ENCODE measurements at places on chromosomes 3 and 15. TPM values are rescaled to one million over a fixed set of nuclear protein-coding genes. Genes with fewer than 3 reads are reported as not detected.
A peak's percentile ranks its signal among the peaks of the same experiment; 100 is the strongest.

Gene ARPIN
- total RNA-seq = 10.7 TPM

Gene GAP43
- total RNA-seq = not detected

Gene SPATA12
- 0.25 TPM for total RNA-seq

Gene CHL1
- not detected for total RNA-seq

Gene TNFSF10
- 84.3 TPM for total RNA-seq

Gene MRAS
- total RNA-seq = 11.4 TPM

Gene VIPR1
- total RNA-seq = 0.38 TPM

Gene SCG5
- total RNA-seq = 0.39 TPM

Gene PPP1R14D
- total RNA-seq = not detected

Gene LDHAL6B
- not detected for total RNA-seq

Gene PTH1R
- total RNA-seq = under 0.01 TPM

Gene RBP2
- total RNA-seq = not detected

Gene GNAT1
- total RNA-seq = under 0.01 TPM

- DNase-seq = no peak
Measured at GRCh38 chr15:40055576-40056293, 16.8 kb upstream of the SRP14 start.

DNA sequence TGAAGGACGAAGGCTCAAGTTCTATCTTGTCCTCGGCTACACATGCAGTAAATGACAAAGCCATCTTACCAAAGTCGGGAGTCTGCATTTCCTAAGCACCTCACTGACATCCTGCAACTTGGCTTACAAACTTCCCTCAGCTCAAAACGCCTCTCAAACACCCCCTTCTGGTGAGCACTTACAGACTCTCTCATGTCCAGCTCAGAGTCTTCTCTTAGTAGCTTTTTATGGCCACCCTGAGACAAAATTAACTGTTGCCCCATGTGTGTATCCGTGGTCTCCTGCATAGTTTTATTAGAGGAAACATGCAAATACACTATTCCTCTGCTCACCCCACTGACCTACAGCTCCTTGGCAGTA, 819.7 kb downstream of the FHIT start:
- no peak for DNase-seq

GRCh38 chr3:36942638-36943248, 2.1 kb downstream of the TRANK1 start:
- DNase-seq = no peak

DNA sequence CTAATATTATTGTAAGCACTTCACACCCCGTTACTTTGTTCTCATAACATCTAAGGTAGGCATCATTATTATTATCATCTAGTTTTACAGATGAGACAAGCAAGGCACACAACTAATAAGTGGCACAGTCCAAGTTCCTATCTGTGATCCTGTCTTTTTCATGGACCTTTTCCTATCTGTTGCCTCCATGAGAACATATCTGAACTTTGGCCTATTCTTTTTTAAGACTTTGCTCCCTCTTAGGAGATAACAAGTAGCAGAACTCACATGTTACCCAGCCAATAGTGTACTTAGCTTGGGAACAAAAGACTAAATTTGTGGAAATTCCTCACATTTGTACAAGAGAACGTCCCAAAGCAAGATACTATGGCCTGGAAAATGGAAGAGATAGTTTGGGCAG, 172.4 kb downstream of the TIGIT start:
- no peak for DNase-seq

GRCh38 chr15:67446449-67446848, 74.5 kb upstream of the C15orf61 start:
- DNase-seq = no peak

DNA sequence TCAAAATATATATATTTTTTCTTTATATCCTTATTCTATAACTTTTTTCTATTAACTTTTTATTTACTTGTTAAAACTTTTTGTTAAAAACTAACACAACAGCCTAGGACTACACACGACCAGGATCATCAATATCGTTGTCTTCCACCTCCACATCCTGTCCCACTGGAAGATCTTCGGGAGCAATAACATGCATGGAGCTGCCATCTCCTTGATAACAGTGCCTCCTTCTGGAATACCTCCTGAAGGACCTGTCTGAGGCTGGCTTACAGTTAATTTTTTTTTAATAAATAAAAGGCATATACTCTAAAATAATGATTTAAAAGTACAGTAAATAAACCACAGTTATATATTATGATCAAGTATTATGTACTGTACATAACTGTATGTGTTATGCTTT, 58.9 kb downstream of the SFMBT1 start:
- DNase-seq = peak; percentile 3

GRCh38 chr3:23806534-23807423, 1.0 kb downstream of the UBE2E1 start:
- peak; percentile 30 for DNase-seq

DNA sequence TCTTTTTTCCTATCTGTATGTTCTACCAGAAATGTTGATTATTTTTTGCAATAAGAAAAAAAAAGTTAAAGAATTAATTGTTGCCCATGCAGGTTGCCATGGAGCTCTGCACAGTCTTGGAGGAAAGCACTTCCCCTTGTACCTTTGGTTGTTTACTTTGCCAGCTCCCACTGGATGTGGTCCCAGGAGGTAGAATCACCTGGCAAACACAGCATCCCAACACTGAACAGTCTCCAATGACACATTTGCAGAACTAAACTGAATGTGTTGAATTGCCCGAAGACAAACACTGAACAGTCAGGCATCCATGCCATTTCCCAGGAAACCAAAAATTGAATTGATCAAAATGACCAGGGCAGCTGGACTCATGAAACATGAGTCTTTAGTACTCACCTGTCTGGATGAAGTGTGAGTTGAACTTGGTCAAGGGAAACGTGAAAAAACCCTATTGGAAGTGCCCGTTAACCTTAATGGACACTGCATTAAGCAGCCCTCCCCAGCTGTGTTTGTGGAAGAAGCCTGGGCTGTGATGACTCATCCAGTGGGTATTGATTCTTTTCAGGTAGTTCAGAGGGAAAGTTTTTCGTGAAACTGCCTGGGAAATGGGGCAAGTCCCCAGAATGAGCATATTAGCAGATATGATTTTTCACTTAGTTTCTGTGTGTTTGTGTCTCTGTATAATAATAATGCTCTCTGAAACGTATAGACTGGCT, 284.7 kb upstream of the STT3B start:
- DNase-seq = no peak

- DNase-seq = peak; percentile 35
Measured at GRCh38 chr15:40981186-40981585, 27.9 kb downstream of the CHAC1 start.

GRCh38 chr3:10383850-10384248, 62.9 kb upstream of the SEC13 start:
- DNase-seq = no peak

DNA sequence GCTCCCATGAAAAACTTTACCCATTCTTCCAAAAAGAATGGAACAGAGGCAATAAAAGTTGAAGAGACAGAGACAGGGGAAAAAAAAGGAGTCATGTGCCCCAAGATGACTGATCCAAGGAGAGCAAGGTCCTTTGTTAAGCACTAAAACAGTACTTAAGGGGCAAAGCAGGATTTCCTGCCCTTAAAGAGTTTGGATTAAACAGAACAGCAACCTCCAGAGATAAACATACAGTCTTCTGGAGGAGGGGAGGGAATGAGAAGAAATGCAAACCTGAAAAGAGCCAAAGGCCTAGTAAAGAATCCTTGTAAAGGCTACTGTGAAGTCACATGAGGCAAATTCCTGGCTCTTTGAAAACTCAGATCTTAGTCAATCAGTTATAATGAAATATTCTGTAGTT, 38.2 kb downstream of the SHQ1 start:
- DNase-seq = peak; percentile 65

- DNase-seq = no peak
Measured at GRCh38 chr3:55162031-55162795, 234.4 kb upstream of the LRTM1 start.

GRCh38 chr3:146223401-146224373, 27.2 kb downstream of the PLSCR4 start:
- peak; percentile 80 for DNase-seq

- peak; percentile 62 for DNase-seq
Measured at GRCh38 chr3:128575777-128576176, 74.8 kb downstream of the RPN1 start.

DNA sequence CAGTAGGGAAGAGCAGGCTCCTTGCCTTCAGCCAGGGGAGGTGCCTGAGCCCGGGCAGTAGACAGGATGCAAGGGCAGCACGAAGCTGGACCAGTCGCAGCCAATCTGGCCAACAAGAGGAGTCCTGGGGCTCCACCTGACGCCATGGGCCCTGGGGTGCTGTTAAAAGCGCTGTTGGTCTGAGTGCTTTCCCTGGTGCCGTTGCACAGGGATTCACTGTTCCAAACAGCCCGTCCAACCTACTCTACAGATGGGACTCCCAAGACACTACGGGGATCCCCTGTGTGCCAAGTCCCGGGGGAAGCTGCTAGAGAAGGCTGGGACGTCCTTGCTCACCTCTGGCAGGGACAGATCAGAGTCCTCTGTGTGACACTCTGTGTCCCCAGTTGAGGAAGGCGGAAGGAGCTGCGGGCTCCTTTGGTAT, 632 bp downstream of the CTSH start:
- no peak for DNase-seq

GRCh38 chr3:40476478-40477470, at the start of gene ZNF619:
Gene ZNF619 (plus strand): TSS chr3:40477122. CDS start chr3:40477980, 858 bp downstream.
- peak; percentile 81 for DNase-seq

DNA sequence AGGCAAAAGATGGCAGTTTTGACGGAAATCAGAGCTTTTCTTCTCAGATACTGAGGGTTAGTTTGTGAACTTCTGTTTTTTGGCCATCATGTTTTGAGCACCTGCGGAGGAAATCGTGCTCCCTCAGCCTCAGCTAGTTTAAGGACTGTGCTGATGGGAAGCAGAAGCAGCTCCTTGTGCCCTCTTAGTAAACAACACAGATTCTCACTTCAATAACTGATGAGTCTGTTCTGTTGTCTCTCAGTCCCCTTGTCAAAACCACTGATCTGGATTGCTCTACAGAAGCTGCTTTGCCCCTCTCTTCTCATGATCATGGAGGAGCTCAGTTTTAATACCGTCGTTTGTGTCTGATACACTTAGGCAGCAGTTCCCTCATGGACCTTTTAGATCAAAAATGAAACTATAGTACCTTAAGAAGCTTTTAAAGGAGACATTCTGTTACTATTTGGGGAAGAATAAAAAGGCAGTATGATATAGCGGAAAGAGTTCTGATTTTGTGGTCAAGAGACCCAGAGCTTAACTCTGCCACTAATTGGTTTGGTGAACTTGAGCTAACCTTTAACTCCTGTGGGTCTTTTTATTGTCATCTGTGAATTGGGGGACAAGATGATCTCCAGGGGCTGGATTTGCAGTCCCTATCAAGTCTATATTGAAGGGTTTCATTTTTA, 152.6 kb downstream of the BBX start:
- no peak for DNase-seq

DNA sequence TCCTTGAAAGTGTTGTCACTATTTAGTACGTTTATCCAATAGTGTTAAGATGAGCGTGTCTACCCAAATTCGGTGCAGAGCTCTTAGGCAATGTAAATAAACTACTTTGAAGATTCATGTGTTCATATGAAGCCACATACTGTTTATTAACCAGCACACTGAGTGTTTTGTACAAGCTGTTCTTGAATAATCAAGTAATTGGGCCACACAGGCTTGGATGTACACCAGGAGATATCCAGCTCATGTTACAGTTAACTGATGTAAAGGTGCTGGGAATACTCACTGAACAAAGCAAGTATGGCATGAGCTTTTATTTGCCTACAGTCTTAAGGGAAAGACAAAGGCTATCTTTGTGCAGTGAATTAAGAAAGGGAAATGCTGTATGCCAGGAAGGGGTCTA, 632 bp upstream of the DHX36 start:
- no peak for DNase-seq

- no peak for DNase-seq
Measured at GRCh38 chr3:34851137-34851536, 788.2 kb upstream of the ARPP21 start.

GRCh38 chr3:112738366-112738765, 97.4 kb upstream of the CCDC80 start:
- DNase-seq = no peak

DNA sequence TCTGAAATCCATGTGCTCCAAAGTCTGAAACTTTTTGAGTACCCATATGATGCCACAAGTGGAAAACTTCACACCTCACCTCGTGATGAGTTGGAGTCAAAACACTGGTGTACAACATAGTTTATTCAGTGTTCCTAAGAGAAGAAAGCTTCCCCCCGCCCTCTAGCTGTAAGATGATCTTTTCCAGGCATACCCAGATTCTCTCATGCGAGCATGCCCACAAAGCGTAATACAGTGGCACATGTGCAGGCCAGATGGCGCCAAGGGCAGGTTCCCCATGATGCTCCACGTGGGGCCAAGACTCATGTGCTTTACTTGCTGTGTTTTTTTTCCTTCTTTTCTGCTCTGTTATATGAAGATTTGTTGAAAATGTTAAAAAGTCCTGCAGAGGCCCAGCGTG, 104.9 kb upstream of the LRRFIP2 start:
- no peak for DNase-seq

GRCh38 chr15:78232951-78233350, 1.4 kb downstream of the ACSBG1 start:
- DNase-seq = no peak

DNA sequence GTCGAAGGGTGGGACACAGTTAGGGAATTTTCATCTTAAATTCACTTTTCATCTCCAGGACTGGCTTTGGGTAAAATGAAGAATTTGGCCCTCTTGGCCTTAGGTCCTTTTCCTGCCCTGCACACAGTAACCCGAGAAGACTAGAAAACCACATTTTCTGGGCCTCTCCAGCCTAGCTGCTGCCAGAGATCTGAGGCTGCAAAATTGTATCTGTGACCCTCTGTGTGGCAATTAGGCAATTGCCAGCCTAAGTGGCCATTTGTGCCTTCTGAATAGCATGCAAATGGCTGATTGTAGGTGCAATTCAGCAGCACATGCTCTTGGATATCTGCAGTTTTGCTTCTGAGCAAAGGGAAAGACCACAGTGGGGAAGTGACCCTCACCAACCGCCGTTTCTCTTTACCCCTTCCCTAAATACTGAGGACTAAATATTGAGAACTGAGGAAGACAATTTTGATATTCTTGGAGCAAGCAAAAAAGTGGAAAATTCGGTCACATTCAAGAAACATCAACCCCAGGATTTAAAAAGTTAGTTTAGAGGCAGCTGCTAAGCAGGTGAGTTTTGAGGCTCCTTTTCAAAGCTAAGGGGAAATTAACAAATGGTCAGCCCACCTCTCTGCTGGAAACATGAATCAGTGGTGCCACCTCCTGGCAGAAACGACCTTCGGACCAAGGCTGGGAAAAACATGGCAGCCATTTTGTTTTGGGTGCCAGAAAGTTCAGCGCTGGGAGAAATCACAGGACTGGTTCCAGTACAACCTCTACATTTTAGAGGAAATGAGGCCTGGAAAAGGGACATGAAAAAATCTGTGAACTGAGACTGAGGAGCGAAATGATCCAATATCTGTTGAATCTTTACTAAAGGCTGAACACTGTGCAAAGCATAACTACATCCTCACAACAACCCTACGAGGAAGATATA, 56.6 kb upstream of the PRTG start:
- peak; percentile 36 for DNase-seq

GRCh38 chr3:3772920-3773319, 26.3 kb upstream of the LRRN1 start:
- DNase-seq = no peak

DNA sequence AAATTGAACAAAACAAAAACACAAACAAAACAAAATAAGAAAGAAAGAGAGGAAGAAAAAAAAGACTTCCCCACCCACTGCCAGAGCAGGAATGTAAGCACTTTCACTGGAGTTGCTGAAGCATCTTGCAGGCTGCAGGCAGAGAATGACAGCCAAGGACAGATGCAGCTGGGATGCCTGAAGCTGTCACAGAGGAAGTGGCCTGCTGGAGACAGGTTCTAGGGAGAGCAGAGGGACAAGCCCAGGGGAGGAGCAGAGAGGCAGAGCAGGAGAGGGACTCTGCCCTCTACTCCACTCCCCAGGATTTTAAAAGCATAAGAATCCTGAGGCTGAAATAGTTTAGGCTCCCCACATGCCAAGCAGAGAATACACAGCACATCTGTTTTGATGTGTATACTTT, 326.2 kb downstream of the TUSC7 start:
- no peak for DNase-seq
